Daoy (cell line): ENCODE measurements at places on chromosomes 11 and 22.
A peak's percentile ranks its signal among the peaks of the same experiment; 100 is the strongest.

DNA sequence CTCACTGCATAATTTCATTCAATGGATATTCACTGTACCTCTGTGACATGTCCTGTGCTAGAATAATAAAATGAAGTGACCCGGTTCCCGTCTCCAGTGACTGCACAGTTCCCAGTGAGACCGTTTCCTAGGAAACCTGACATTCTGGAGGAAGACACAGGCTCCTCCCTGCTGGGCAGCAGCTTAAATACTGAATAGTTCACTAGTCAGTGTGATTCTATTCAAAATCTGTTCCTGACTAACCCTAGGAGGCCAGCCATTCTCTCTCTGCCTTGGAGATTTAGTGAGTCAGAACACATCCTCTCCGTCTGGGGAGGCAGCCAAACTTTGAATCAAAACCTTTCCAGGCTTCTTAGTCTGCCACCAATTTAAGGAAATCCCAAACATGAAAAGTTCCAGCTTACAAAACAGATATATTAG lies 11.3 kb downstream of the TRIM66 start:
- peak; percentile 87 for DNase-seq

- DNase-seq: no peak
Observed at GRCh38 chr11:22479971-22480720, 142.0 kb downstream of the SLC17A6 start.

DNA sequence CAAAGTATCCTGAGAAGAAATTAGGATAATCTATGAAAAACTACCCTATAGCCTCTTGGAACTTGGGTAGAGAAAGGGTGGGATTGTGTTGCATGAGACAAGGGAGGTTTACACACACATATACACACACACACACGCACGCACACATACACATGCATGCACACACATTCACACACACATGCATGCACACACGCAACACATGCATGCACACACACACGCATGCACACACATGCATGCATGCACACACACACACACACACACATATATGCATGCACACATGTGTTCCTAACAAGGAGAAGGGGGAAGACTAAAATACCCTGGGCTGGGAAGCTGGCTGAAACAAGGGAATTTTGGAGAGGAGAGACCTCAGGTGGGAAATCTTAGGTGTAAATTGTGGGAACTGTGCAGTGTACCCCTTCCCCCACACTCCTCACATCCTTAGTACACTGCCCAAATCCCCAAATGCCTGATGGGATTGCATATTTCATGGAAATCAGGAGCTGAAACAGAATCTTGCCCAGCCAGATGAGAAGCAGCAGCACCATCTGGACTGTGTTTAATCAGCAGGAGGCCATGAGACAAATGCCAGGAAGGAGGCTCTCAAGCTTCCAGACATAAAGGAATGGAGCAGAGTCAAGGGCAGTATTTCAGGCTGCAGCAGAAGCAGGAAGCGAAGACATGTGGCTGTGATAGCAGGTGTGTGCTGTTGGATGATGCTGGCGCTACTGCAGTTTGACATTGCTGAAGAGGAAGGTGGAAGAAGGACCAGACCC lies 14.6 kb upstream of the POLD3 start:
- DNase-seq: no peak

DNA sequence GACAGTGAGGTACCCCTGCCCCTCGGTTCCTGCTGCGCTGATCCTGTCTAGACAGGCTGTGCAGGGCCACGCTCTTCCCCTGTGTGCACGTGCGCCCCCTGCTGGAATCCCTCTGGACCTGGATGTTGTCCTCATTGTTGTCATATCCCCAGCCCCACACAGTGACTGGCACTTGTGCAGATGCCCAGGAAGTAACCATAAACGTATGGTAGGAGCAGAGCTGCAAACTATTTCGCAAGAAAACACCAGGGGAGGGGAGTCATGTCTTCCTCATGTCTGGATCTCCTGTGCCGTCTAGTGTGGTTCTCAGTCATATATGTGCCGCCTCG lies 114.7 kb downstream of the CRYBB2 start:
- peak; percentile 73 for DNase-seq

GRCh38 chr11:122040464-122040863 lies 75.6 kb downstream of the BLID start:
- no peak for DNase-seq

DNA sequence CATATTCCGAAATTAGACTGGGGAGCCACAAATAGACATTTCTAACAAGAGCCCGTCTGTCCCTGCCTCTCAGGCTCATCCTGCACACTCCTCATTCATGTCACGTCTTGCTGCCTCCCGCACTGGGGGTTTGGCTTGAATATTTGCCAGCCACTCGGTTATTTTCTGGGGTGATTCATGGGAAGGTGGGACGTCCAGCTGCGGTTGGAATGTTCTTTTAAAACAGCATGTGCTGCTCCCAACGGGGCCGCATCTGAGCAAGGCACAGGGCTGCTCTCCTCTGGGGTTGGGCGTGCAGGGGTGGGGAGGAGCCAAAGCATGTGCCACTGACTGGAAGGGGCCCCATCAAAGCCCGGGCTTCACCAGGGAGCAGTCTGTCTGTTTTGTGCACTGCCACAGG lies 25.9 kb upstream of the SLC5A4 start:
- DNase-seq: peak; percentile 88

GRCh38 chr11:106399076-106399511 lies 321.6 kb downstream of the AASDHPPT start:
- peak; percentile 93 for DNase-seq

- DNase-seq: peak; percentile 45
Observed at GRCh38 chr22:44180706-44181032, at the start of gene PARVG. Gene PARVG, plus strand, starts transcription at chr22:44180925. Its CDS starts 2,405 bp downstream, at chr22:44183330.

DNA sequence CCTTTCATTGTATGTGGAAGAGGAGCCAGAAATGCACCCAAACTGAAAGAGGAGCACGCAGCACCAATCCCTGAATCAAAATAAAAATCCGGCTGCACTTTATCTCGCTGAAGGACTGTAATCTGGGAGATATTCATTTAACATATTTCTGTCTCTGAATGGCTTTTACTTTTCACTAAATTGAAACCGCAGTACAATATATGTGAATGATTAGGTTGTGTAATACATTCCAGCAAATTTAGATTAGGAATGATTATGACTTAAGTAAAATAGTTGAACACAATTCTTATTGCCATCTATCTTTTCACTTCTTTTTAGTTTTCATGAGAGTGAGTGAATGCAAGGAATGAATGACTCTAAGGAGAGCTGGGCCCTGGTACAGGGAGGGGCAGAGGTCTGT lies 232.1 kb downstream of the ST3GAL4 start:
- DNase-seq: no peak

DNA sequence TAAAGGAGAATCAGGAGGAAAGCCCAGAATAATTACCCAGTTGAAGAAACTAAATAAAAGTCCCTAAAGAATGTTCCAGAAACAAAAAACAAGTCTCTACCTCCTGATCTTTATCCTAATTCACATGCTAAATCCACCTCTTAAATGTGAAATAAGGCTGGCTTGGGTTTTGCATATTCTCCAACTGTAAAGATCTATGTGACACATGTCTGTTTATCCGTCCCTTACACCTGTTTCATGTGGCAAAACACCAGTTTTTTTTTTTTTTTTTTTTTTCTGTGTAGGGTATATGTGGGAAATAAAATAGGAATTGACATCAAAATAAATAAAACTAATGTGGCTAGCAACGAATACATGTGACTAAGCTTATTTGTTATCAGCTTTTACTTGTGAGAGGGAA lies 70.5 kb downstream of the NARS2 start:
- DNase-seq: no peak

DNA sequence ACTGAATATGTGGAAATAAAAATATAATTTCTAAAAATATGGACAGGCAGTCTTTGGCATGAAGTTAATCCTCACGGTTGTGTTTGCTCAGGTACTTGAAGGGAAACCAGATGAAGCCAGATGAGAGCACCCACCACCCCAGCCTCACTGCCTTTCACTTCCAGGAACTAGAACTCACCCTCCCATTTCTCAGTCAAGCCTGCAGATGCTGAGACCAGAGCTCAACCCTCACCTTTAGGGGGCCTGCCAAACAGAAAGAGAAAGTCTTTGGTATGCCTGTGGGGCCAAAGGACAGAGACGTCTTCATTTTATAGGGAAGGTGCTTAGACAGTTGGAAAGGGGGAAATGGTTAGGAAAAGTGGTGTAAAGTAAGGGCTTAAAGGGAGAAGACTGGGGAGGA lies 252.8 kb upstream of the PLET1 start:
- no peak for DNase-seq

DNA sequence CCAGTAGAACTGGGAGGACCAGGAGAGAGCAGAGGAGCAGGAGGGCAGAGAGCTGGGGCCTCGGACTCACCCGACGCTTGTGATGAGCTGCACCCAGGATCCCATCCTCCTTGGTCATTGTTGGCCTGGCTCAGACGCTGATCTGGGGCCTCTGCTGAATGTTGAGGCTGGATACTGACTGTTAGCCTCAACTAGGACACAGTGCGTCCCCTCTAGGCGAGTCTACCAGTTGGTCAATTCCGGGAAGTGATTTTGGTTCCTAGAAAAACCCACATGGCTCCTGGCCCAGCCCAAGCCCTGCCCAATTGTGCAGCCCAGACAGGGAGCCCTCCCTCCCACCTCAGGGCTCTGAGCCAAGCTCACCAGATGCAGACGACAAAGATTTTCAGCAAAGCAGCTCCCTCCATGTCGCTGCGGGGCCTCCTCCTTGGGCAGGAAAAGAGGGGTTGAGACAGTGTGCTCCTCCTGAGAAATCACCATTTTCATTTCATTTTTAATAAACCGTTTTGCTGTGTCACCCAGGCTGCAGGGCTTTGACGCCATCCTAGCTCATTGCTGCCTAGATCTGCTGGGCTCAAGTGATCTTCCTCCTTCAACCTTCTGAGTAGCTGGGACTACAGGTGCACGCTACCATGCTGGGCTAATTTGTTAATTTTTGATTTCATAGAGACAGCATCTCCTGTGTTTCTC lies at the start of gene APOL4:
TSS of gene APOL4 (minus strand) at position 180 of the 690 bp plus-strand sequence. CDS start at position 105, 75 bp downstream.
- no peak for DNase-seq

- no peak for DNase-seq
Observed at GRCh38 chr11:77071671-77072605, 5.2 kb downstream of the CAPN5 start.

DNA sequence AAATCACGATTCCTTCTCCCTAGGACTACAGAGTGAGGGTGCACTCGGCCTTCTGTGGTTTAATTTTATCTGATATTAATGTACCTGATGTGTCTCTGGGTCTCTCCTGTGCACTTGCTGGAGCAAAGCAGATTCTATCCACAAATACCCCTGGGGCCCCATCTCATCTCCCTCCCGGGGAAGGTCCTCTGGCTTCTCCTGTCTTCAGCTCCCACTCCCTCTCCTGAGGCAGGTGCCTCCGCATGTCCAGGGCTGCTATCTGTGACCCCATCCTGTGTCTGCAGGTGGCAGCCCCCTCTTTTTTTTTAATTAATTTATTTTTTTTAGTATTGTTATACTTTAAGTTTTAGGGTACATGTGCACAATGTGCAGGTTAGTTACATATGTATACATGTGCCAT lies 558.7 kb downstream of the BRD1 start:
- no peak for DNase-seq

DNA sequence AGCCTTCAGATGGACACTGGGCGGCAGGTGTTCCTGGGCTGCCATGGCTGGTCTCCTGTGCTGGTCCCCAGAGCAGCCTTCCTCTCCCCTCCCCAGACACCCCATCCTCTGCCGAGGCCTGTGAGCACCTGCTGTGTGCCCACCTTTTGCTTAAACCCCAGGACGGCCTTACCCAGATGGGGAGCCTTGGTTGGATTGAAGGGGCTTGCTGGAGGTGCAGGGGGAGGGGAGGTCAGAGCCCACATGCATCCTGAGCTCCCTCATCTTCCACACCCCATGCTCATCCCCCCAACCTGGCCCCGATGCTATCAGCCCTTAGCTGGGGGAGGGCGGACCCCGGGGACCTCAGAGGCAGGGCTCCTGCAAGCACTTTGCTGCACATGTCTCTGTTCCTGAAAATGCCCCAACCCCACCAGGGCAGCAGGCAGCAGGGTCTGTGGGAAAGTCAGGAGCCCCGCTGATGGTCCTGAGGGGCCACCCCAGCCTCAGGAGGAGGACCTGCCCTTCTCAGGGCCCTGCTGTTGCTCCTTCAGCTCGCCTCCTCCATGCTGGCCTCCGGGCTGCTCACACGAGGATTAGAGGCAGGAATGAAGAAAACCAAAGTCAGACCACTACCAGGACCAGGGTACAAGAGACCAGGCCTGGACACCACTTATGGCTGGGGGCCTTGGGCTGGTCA lies 41.6 kb upstream of the CCDC188 start:
- DNase-seq: no peak

- no peak for DNase-seq
Observed at GRCh38 chr11:9941991-9942390, 278.1 kb downstream of the SWAP70 start.

DNA sequence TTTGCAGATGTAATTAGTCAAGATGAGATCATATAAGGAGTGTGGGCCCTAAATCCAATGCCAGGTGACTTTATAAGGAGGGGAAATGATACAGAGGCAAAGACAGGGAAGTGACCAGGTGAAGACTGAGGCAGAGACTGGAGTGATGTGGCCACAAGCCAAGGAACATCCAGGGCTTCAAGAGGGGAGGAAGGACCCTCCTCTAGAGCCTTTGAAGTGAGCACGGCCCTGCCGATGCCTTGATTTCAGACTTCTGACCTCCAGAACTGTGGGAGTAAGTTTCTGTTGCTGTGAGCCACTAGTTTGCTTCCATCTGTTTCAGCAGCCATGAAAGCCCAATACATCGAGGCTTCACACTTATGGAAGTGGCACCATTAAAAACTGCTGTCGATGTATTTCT lies 78.7 kb downstream of the SHANK2 start:
- no peak for DNase-seq

GRCh38 chr22:24418786-24419474 lies 8.5 kb upstream of the ADORA2A start:
- no peak for DNase-seq

DNA sequence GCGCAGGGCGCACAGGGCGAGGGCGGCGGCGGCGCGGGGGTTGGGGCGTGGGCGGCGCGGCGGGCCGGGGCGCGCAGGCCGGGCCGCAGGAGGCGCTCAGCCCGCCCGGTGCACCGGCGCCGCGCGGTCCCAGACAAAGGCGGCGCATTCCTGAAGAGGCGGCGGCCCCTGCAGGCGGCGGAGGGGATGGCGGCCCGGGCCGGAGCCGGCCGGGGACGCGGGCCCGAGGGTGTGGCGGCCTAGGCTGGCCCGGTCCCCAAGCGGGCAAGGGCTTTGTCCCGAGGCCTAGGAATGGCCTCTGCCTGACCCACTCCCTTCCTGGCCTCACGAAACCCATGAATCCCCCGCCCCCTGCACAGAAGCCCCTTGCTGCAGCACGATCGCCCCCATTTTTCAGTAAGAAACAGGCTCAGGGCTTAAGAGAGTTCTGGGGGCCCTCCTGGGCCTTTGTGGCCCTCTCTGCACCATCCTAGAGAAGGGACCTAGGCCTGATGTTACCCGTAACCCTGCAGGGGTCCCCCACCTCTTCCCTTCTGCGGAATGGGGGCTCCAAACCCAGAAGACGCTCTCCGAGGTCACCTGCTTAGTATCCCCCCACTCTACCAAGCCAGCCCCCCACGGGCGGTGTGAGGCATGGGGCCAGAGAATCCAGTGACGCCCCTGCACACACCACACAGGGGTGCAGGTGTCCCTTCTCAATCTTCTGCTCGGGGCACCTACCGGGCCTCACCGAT lies at the start of gene RTN4R:
TSS of gene RTN4R (minus strand) at position 40 of the 734 bp plus-strand sequence. CDS start 226 bp downstream, outside the sequence.
- peak; percentile 71 for DNase-seq

GRCh38 chr11:73429121-73429750 lies 53.0 kb downstream of the RELT start:
- no peak for DNase-seq

GRCh38 chr22:26162926-26163325 lies 6.3 kb upstream of the SEZ6L start:
- no peak for DNase-seq
